DMS53 (cell line): ENCODE measurements at places on chromosomes 5 and 9.

- peak; percentile 81 for DNase-seq
Observed at GRCh38 chr5:143016777-143017516, 246.8 kb downstream of the ARHGAP26 start.

GRCh38 chr5:14109041-14109747 lies 33.9 kb upstream of the TRIO start:
- no peak for DNase-seq

DNA sequence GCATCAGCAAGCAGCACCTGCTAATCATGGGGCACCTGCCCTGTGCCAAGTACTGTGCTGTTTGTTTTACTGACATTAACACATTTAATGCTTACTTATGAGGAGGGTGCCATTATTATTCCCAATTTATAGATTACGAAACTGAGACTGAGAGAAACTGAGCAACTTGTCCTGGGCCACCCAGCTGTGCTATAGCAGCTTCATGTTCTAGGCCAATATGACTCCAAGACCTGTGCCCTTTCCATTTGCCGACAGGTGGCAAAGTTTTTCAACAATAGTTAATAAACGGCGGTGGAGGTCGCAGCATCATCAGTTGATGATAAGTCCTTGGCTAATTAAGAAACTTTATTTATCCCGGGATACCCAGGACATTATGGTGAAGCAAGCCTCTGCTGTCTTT lies 55.4 kb downstream of the TIMD4 start:
- DNase-seq = no peak

DNA sequence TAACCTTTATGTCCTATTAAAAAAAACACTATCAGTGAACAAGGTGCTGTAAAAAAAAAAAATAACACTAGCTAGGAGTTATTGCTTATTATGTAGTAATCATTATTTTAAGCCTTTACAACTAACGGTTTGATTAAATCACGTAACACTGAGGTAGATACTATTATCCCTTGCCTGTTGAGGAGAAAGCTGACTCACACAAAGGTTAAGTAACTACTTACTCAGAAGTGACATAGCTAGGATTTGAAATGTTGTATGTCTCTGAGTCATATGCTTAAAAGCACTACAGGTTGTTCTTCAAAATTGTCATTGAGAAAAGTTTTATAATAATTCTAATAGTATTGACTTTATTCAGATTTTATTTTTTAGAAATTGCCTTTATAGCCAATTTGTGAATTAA lies 8.8 kb downstream of the TENT2 start:
- DNase-seq = peak; percentile 7

DNA sequence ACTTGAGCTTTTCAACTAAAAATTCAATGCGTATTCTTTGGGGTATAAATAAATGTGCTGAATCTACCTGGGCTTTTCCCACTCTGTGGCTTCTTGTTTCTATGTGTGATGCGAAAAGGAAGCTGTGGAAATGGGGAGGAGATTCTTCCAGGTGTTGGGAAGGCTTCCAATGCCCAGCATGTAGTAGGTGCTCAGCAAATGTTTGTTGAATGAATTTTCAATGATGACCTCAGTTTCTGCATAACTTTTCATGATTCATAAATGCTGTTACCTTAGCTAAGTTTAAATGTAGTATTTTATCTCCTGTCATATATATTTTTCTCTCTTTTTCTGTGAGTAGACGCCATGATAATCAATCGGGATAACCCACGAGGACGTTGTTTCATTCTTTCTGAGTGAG lies 25.6 kb upstream of the KCNMB1 start:
- DNase-seq = no peak

- no peak for DNase-seq
Observed at GRCh38 chr5:132177691-132178149, 49.9 kb downstream of the P4HA2 start.

DNA sequence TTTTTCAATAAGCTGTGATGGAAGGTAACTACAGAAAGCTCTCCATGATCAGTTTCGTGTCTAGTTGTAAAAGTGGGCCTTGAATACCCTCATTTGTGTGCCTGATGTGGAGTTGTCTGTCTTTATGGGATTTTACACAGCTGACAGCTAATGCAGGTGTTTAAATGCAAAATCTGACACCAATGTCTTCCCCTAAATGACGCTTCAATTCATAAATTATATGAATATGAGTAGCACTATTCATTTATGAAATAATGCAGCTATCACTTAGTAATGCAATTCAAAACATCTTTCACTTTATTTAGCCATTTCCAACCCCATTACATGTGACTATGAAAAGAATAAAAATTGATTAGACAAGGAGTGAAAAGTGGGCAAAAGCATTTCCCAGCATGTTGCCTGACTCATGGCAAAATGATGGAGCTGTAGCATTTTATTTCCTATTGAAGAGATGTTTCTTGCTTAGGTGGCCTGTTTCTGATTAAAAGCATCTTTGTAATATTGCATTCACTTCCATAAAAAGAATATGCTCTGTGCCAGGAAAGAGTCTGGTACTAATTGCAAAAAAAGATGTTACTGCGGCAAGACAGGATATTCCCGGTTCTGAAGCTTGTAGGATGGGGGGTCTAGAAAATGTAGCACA lies 116.7 kb upstream of the HAPLN1 start:
- DNase-seq = no peak

DNA sequence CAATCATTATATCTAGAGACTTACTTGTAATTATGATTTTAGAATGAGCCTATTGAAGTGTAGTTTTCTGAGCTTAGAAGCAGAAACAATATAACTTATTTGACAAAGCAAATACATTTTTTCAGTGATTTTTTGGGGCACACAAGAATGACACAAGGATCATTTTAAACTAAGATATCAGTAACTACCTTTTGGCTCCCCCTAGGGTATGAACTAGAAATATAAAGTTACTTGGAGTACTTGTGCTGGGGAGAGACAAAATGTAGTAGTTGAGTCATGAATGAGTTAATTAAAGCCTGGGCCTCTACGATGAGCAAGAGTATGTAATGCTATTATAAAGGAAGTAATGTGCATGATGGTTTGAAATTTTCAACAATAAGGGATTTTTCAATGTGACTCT lies 1244.1 kb upstream of the ACO1 start:
- DNase-seq = peak; percentile 41

DNA sequence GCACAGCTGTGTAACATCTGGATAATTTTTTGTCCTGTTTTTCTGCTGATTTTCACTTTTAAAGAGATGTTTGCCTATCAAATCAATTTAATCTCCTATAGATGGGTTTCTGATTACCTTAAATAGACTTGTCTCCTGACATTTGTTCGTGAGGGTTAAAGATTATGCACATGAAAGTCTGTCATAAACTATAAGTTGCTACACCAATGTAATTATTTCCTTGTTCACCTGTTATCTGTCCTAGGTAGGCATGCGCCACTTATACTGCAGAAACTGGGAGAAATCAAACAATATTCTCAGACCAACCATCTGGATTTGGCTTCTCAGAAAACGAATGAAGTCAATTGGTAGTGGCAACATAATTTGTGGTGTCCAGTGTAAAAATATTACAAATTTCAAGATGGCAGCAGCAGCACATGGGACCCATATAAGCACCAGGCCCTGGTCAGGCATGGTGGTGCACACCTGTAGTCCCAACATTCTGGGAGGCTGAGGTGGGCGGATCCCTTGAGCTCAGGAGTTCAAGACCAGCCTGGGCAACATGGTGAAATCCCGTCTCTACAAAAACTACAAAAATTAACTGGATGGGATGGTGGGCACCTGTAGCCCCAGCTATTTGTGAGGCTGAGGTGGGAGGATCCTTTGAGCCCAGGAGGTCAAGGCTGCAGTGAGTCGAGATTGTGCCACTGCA lies 20.3 kb downstream of the RFK start:
- no peak for DNase-seq

- no peak for DNase-seq
Observed at GRCh38 chr5:76473661-76474060, 70.6 kb downstream of the IQGAP2 start.

- DNase-seq = no peak
Observed at GRCh38 chr5:82320966-82321365, 42.8 kb upstream of the RPS23 start.

DNA sequence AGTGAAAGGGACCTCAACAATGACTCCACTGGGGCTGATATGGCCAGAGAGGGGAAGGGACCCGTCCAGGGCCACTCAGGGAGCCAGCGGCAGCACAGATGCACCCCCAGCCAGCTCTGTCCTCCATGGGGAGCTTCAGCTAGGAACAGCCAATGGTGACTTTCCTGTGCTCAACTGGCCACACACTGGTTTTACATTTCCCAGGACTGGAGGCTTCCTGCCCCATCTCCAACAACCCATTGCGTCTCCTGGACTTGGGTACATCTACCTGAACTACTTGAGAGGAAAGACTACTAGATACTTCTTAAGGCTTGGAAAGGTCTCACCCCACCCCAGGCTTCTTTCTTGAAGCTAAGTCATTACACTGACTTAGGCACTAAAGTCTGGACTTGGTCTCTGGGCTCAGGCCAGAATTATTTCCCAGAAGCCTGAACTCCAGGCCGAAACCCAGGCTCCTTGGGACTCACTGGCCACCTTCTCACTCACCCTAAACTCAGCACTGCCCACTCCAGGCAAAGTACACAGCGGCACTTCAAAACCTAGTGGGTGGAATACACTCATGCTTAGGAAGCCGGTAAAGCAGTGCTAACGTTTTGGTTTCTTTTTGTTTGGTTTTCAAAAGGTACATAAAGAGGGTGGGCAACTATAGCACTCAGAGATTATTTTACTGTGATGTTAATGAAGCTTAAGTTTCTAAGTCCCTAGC lies 1.5 kb downstream of the IGFBPL1 start:
- peak; percentile 5 for DNase-seq

- no peak for DNase-seq
Observed at GRCh38 chr5:166712447-166713185, 1578.8 kb upstream of the WWC1 start.

DNA sequence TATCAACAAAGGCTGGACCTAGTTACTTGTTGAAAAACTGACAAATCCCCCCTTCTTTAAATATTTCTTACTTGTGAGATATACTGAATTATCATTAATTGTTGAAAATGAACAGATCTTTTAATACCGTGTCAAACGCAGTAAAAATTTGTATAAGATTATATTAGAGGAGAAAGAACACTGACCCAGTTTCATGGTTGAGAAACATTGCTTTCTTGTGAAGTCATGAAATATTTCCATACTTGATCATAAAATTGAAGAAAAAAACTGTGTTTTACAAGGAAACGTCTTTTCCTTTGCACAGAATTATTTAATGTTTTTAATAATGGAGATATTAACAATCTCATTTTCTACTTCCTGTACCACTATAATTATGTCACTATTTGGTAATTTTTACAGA lies 45.8 kb downstream of the MOCS2 start:
- no peak for DNase-seq

DNA sequence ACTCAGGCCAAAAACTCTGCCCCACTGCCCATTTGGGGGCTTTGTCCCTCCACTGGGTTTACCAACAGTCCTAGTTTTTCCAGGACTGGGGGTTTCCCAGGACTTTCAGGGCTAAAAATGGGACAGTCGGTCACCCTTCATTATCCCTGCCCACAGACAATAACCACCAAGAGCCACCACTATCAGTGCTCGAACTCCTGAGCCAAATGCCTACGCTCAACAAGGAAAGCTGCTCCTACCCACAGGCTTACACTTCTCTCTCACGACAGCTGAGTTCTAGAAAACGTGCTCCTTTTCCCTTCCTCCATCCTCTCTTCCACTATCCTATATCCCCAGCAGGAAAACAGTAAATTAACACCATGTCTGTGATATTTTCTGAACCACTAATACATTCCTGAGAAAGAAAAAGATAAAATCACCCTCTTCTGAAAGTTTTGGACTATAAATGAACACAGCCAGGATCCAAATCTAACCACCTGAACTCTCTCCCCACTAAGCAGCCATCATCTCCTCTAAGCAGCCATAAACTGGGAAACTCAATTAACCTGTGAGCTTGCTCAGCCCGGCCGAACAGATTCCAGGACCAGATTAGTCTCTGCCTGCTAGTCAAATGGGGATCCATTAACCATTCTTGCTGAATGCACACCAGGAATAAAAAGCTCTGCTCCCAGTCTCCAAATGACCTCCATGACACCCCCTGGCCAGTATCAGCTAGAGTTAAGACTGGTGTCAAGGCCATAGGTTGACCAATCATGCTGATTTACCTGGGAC lies 41.8 kb downstream of the KLHL3 start:
- DNase-seq = no peak

- DNase-seq = no peak
Observed at GRCh38 chr5:15363601-15364000, 136.4 kb upstream of the FBXL7 start.

DNA sequence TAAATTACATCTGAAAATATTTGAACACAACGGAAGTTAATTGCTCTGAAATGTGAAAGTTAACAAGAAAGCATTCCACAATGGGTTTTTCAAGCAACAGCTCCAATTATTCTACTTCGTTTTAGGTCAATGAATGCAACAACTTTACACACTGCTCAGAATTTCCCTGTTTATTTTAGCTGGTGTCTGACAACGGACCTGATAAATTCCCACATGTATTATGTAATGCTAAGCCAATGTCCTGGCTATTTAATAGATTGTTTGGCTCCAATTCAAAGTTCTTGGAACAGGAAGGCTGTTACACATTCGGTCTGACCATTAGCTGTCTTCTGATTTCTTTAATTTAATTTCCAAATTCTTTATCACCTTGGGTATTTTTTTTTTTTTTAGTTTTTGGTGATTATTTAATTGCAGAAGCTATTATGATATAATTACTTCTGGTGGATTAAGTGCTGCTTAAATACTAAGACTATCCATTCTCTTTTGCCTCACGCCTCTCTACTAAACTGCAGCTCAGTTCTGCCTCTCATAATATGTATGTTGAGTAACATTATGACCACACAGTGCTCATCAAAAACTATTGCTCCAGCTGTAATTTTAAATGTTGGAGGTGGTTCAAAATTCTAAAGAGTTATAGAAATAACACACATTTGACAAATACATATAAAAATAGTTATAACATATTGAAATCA lies 57.9 kb downstream of the MEF2C start:
- DNase-seq = no peak

GRCh38 chr9:19127871-19128500 lies 694 bp upstream of the PLIN2 start:
- peak; percentile 44 for DNase-seq

DNA sequence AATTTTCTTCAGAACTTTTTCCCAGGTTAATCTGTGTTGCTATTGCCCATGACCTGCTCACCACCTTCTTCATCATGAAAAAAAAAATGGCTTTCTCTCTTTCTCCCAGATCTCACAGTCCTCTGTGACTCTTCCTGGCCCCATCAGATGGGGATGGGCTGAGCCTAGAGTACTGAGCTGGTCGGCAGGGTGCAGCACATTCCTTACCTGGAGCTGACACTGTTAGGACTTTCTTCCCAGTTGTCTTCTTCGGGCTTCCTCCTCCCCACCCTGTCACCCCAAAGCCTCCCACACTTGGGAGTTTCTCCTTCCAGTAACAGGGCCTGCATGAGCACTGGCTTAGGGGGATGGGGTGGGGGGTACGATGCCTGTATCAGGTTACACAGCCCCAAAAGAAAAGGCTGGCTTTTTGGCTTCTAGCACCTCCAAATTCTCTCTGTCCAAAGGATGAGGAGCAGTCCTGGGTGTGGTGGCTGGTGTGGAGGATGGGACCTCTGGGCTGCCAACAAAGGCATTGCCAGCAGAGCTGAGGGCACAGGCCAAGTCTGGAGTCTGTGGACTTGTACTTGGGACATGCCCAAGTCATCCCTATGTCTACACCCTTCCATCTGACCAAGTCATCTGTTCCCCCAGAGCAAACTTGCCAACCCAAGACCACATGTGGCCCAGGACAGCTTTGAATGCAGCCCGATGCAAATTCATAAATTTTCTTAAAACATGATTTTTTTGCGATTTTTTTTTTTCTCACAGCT lies 68.0 kb upstream of the HSPA9 start:
- DNase-seq = no peak

GRCh38 chr9:5326893-5327548 lies 12.7 kb downstream of the RLN1 start:
- peak; percentile 90 for DNase-seq

GRCh38 chr9:6973762-6974161 lies 216.0 kb downstream of the KDM4C start:
- no peak for DNase-seq
